CD4-positive, alpha-beta T cell (primary cell): ENCODE measurements at places on chromosomes 2 and 18.

- DNase-seq, result no peak
Measured at GRCh38 chr2:168138901-168139300, 108.5 kb downstream of the STK39 start.

DNA sequence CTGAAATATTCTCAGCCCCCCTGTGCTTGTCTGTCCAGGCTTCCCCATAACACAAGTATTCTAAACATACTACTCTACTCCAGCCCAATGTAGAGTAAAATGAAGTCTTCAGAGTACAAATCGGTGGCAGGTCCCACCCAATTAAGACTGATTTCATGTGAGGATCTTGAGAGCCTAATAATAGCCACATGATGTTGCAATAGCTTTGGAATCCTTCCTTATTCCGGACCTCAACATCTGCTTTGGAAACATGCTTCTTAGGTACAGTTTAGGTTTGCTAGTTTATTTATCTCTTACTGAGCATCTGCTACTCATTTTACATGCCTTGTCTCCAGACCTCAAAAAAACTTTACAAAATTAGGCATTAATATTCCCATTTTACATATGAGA, 207.3 kb upstream of the RAB6C start:
- no peak for DNase-seq

GRCh38 chr2:99754210-99754609, 264.4 kb upstream of the REV1 start:
- no peak for DNase-seq

GRCh38 chr2:42931818-42932195, 139.4 kb upstream of the HAAO start:
- DNase-seq, result no peak

DNA sequence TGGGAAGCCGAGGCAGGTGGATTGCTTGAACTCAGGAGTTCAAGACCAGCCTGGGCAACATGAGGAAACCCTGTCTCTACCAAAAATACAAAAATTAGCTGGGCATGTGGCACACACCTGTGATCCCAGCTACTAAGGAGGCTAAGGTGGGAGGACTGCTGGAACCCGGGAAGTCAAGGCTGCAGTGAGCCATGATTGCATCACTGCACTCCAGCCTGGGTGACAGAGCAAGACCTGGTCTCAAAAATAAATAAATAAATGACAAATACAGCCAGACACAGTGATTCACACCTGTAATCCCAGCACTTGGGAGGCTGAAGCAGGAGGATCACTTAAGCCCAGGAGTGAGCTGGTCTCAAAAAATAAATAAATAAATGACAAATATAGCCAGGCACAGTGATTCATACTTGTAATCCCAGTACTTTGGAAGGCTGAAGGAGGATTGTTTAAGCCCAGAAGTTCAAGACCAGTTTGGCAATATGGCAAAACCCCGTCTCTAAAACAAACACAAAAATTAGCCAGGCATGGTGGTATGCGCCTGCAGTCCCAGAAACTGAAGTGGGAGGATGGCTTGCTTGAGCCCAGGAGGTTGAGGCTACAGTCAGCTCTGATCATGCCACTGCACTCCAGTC, 6.2 kb downstream of the KANSL3 start:
- no peak for DNase-seq

DNA sequence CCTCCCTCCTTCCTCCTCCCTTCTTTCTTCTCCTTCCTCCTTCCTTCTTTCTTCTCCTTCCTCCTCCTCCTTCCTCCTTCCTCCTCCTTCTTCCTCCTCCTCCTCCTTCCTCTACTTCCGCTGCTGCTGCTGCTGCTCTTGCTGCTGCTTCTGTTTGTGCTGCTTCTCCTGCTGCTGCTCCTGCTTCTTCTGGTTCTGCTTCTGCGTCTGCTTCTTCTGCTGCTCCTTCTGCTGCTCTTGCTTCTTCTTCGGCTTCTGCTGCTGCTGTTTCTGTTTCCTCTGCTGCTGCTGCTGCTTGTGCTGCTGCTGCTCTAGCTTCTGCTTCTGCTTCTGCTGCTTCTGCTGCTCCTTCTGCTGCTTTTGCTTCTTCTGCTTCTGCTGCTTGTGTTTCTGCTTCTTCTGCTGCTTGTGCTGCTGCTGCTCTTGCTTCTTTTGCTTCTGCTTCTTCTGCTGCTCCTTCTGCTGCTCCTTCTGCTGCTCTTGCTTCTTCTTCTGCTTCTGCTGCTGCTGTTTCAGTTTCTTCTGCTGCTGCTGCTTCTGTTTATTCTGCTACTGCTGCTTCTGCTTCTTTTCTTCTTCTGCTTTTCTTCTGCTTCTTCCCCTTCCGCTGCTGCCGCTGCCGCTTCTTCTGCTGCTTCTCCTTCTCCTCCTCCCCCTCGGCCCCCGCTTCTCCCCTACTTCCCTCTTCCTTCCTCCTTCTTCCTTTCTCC, 8.6 kb downstream of the SNRNP27 start:
- DNase-seq, result no peak

- no peak for DNase-seq
Measured at GRCh38 chr18:26700201-26700600, 151.8 kb upstream of the KCTD1 start.

DNA sequence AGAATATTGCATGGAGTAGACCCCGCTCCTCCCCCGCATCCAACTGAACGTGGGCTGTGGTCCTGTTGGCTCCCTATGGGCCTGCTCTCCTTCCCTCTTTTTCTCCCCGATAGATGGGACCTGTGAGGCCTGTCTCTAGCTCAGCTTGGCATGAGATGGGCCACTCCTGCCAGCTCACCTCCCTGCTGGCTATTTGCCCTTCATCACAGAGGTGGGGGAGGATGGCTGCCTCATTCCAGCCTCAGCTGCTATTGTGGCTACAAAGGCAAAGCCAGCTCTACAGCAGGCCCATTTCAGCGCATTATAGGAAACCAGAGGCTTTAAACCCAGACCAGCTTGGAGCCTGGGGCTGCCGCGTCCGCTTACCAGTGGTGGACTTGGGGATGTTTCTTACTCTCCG, 313.9 kb downstream of the GBX2 start:
- no peak for DNase-seq

DNA sequence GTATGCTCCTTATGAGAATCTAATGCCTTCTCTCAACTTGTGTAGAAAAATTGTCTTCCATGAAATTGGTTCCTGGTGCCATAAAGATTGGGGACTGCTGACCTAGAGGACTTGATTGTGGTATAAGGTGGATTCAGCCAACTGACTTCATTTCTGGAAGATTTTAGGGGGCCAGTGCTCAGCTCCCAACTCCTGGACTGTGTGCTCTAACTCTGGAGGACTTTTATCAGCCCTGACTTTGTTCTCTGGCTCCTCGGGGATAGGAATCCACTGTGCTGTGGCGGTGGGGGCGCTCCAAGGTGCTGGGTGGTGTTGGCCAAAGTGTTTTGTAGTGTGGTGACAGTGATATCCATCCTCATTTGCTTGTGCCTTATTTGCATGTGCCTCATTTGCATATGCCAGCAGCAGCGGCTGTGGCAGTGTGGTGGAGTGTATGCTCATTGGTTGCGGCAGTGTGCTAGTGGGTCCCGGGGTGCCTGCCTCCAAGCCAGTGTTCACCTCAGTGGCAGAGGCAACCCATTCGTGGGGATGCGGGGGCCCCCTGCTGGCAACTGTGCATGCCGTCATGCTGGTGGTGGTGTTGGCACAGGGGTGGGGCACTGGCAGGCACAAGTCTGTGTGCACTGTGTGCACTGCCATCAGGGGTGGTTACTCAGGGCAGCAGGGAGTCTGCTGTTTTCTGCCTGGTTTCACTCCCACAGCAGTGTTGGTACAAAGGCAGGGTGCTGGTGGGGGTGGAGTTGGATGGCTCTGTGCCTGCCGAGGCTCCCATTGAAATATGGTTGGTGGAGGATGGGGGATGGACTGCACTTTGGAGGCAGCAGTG, 19.6 kb downstream of the EHBP1 start:
- DNase-seq, result peak; percentile 42

DNA sequence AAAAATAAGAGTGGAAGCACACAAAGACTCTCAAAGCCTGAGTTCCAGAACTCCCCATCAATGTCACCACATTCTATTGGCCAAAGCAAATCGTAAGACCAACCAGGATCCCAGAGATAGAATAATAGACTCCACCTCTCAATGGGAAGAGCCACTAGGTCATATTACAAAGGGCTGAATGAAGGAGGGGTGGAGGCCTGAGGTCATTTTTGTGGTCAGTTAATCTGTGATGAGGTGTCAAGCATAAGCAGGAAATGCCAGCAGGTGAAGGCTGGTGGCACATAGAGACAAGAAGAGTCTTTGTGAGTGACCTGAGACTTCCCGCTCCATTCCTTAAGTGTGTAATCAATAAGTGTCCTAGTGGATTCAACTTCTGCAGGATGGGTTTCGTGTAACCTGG, 144.3 kb downstream of the TFCP2L1 start:
- no peak for DNase-seq

- no peak for DNase-seq
Measured at GRCh38 chr2:46722142-46722541, 193.5 kb downstream of the MCFD2 start.

DNA sequence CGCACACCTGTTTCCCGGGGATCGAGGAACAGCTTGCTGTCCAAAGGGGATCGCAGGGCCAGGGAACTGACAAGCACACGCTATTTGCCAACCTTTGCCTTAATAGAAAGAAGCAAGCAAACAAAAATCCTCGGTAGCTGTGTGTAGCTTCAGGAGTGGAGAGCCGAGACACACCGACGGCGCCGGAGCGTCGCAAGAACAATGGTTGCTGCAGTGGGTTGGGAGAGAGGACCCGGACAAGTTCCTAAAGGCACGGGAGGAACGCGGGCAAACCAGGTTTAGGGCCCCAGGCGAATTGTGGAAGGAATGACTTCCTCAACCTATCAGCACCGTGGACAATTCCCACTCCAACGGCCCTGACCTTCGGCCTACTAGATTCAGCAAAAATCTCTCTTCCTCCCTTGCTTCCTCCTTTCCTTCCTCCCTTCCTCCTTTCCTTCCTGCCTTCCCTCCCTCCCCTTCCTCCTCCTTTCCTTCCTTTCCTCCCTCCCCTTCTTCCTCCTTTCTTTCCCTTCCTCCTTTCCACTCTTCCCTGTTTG, 4.9 kb upstream of the NEUROD1 start:
- no peak for DNase-seq

GRCh38 chr2:152175368-152176112, at the start of gene STAM2:
STAM2 (minus strand) TSS chr2:152175763; CDS start chr2:152175642, 121 bp downstream.
- DNase-seq, result peak; percentile 92

GRCh38 chr2:70371753-70372152, 69.9 kb upstream of the FAM136A start:
- no peak for DNase-seq

- DNase-seq, result no peak
Measured at GRCh38 chr2:239197146-239197545, 203.7 kb downstream of the HDAC4 start.

GRCh38 chr18:27042177-27042576, 142.9 kb downstream of the CHST9 start:
- no peak for DNase-seq

- DNase-seq, result no peak
Measured at GRCh38 chr2:127429291-127429690, 11.1 kb downstream of the PROC start.

DNA sequence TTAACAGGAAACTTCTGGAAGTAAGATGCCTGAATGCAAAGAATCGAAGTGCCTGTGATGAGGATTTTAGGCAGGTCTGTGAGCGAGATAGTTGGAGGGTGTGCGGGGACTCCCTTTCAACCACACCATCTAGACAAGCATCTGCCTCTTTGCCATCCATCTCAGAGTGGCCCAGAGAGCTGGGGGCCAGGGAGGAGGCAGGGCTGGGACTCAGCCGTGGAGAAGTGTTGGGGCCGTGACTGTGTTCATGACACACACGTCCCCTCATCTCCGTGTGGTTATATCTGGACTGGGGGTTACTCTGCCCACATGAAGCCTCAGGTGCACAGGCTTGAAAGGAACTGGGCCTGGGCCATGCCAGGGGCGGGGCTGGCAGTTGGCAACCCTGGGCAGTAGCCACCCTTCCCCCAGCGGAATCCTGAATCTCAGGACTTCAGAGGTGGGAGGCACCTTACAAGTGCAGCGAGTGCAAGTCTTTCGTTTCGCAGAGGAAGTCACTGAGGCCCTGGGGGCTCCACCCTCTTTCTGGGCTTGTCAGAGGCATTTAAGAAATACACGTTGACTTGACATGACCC, 112.5 kb downstream of the SLC4A3 start:
- DNase-seq, result no peak

GRCh38 chr2:152355409-152355831, 20.4 kb downstream of the FMNL2 start:
- no peak for DNase-seq

- no peak for DNase-seq
Measured at GRCh38 chr2:80889009-80889408, 584.5 kb upstream of the LRRTM1 start.

GRCh38 chr2:175030380-175031271, 25.4 kb upstream of the CHN1 start:
- no peak for DNase-seq
